SJSA1 (cell line): ENCODE measurements at places on chromosomes 3 and 15.

- DNase-seq: peak; percentile 72
Observed at GRCh38 chr15:69855258-69856000, 242.3 kb downstream of the TLE3 start.

DNA sequence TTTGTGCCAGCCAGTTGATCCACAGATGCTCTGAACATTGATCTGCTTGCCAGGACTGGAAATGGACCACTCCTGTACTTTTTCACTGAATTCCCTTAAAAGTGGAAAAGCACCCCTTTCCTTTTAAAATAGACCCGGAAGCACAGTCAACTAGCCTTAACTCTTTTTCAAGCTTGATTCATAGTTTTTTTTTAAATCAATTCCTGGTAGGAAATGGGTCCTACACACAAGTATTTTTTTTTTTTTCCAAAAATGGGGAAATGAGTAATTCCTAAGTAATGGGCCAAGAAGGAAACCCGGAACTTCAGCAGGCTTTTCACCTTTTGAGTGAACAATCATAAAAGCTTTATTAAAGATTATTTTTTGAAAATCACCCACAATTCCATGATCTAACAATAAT, 234.4 kb upstream of the ADAMTS9 start:
- DNase-seq: no peak

DNA sequence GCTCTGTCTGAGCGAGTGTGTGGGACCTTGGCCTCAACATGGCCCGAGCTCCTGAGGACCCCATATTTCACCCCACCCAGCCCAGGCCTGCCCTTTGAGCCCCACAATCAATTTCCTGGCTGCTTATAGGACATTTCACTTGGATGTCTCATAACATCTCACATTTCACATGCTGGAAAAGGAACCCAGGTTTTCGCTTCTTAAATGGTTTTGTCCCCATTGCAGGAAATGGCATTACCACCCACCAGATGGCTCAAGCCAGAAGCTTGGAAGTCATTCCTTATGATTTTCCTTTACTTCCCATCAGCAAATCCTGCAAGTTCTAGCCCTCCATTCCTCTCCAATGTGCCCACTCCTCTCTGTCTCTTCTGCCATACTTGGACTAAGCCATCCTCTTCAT, 14.9 kb downstream of the ITGA11 start:
- DNase-seq: peak; percentile 9

GRCh38 chr3:87756616-87757015, 302.2 kb downstream of the CGGBP1 start:
- DNase-seq: no peak
